Right forelimb (tissue), 1 donor: ENCODE measurements at places on chromosomes 3 and 15.

GRCh38 chr15:47334805-47335535 is 382.3 kb upstream of the SEMA6D start:
- no peak for DNase-seq

DNA sequence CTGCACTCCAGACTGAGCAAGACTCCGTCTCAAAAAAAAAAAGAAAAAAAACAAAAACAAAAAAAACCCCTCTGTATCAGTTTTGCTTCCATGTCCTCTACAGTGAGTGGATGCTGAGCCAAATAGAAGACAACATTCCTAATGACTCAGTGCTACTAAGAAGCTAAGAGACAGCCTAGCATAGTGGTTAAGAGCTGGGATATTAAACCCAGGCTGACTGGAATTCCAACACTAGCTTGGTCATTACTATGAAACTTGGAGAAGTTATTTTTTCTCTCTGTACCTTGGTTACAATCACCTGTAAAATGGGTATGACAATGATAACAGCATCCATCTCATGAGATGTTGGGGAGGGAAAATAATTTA is 60.9 kb upstream of the PYGO1 start:
- DNase-seq = no peak

GRCh38 chr3:149280671-149281349 is 52.6 kb downstream of the TM4SF18 start:
- DNase-seq = no peak

DNA sequence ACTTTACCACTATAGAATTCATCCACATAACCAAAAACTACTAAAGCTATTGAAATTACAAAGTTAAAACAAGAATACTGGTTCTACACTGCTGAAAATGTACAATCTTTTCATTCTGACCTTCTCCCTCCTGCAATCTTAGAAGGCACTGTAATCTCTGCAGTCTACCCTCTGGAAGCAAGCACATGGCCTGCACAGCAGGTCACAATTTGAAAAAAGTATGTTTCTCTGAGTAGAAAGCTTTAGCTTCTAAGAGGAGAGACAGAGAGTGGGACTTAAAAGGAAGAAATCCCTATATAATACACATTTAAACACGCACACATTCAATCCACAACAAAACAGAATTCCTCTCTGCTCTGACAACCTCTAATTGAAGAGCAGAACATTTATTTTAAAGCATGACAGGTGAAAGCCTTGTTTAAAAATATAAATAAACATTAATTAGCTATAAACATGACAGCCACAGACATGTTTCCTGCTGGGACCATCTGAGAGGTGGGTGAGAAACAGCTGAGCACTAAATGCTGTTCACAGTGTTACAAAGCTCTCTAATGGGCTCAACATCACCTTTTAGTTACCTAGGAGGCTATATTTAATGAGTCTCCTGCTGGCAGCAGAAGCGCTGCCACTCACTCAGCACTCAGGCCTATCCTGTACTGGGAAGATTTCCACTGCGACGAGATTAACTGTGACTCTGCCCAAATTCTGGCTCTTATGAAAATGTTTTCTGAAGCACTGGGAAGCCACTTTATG is 447.4 kb downstream of the AGBL1 start:
- no peak for DNase-seq

DNA sequence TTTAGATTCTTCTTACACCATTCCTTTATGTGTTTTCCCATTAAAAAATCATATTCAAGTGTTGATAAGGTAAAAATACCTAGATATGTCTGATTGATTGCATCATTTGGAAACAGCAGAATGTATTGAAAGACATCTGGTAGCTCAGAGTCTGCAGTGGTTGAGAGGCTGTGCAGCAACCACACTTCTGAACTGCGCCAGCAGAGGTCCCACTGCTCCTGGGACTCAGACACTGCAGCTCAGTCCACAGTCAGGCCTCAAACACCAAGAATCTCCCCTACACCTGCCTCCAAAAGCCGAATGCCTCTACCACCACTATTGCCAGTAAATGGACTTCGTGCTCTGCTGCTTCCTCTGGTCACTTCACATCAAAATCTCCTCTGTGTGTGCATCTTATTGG is 176.9 kb upstream of the LMCD1 start:
- no peak for DNase-seq
